ENCODE measurements at places on chromosomes 13 and 19. TPM values are rescaled to one million over a fixed set of nuclear protein-coding genes. Genes with fewer than 3 reads are reported as not detected.

DNA sequence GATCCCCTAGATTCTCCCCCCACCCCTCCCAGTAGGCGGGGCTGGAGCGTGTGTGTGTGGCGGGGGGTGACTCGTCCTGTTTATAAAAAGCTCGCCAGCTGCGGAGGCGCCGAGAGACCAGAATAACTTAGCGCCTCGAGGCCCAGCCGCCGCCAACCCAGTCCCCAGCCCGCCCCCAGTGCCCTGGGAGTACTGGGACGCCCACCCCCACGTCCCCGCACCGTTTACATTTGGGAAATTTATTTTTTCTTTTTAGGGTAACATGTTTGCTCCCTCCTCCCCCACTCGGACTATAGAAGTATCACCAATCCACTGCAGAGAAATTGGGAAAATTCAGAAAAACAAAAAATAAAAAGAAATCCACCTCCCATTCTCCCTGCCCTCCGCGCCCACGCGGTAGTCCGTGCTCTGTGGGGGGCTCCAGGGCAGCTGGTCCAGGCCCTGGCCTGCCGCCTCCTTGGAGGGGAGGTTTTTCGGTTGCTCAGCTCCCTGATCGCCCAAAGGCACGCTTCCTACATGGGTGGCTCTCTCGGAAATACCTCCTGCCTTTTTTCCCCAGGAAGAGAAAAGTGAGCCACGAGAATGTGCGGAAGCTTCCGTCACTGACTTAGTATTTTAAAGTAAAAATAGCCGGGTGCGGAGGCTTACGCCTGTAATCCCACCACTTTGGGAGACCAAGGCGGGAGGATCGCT is 1.5 kb upstream of the RAB3A start:
- DNase-seq = peak; percentile 82
- peaks cover 21% of the 10 kb centered on the region for H3K4me1 ChIP-seq
- peak overlapping the region; percentile 62 for H3K4me3 ChIP-seq

GRCh38 chr19:1169921-1170885 is 3.9 kb downstream of the SBNO2 start:
- no peaks in the 10 kb centered on the region for H3K27me3 ChIP-seq
- no peak overlapping the region for H3K4me3 ChIP-seq
- peak overlapping the region; percentile 93 for H3K27ac ChIP-seq
- no peaks in the 10 kb centered on the region for H3K36me3 ChIP-seq

DNA sequence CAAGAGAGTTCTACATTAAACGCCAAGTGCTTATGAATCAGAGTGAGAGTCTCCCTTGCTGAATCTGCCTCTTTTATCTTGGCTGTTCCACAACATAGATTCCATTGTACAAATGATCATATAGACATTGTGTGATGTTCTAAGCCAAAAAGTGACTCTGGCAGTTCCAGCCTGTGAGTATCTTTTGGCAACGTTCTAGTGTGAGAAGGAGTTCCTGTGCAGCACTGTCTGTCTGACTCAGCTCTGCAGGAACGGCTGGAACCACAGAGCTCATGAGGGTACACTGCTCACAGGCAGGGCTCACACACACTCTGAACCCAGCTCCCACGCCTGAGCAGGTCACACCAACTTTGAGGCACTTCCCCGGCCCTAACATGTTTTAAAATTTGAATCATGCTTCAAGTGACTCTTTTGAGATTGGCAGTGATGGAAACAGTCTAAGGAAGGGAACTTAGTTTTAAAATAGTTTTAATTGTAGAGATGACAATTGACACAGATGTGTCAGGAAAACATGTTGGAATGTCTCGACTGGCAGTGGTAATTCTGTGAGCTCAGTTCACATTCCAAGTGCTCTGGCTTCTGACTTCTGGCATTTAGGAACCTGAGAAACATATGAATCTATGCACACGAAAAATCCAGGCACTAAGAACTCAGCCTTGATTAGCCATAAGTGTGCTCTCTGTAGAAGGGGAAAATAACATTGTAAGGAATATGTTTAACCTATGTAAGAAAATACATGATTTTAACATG is 272.0 kb downstream of the UQCRFS1 start:
- no peaks in the 10 kb centered on the region for H3K36me3 ChIP-seq
- H3K4me3 ChIP-seq = no peak overlapping the region
- H3K27ac ChIP-seq = no peak overlapping the region
- no peak for DNase-seq
- no peaks in the 10 kb centered on the region for H3K4me1 ChIP-seq

GRCh38 chr13:70415136-70415535 is 306.9 kb upstream of the KLHL1 start:
- H3K27me3 ChIP-seq = no peaks in the 10 kb centered on the region
- DNase-seq = no peak
- H3K4me3 ChIP-seq = no peak overlapping the region
- H3K27ac ChIP-seq = no peak overlapping the region
- no peaks in the 10 kb centered on the region for H3K36me3 ChIP-seq

GRCh38 chr19:40600570-40601133 is 517 bp upstream of the LTBP4 start:
- no peak overlapping the region for H3K4me3 ChIP-seq
- DNase-seq = no peak
- peaks cover 41% of the 10 kb centered on the region for H3K4me1 ChIP-seq
- H3K27ac ChIP-seq = peak overlapping the region; percentile 43
- H3K36me3 ChIP-seq = no peaks in the 10 kb centered on the region
- H3K27me3 ChIP-seq = peaks cover 55% of the 10 kb centered on the region

Gene KRTDAP
- total RNA-seq = not detected

All from transverse colon (tissue), 4 donors.